DMS153 (cell line): ENCODE measurements at places on chromosomes 16 and 17.
A peak's percentile ranks its signal among the peaks of the same experiment; 100 is the strongest.

GRCh38 chr16:56551796-56552738 is 12.8 kb upstream of the MT4 start:
- DNase-seq: no peak

- DNase-seq: no peak
These were observed 411.0 kb downstream of the CPPED1 start for GRCh38 chr16:12392585-12393091.

- no peak for DNase-seq
These were observed 23.6 kb downstream of the ALOX15B start for GRCh38 chr17:8062435-8062806.

DNA sequence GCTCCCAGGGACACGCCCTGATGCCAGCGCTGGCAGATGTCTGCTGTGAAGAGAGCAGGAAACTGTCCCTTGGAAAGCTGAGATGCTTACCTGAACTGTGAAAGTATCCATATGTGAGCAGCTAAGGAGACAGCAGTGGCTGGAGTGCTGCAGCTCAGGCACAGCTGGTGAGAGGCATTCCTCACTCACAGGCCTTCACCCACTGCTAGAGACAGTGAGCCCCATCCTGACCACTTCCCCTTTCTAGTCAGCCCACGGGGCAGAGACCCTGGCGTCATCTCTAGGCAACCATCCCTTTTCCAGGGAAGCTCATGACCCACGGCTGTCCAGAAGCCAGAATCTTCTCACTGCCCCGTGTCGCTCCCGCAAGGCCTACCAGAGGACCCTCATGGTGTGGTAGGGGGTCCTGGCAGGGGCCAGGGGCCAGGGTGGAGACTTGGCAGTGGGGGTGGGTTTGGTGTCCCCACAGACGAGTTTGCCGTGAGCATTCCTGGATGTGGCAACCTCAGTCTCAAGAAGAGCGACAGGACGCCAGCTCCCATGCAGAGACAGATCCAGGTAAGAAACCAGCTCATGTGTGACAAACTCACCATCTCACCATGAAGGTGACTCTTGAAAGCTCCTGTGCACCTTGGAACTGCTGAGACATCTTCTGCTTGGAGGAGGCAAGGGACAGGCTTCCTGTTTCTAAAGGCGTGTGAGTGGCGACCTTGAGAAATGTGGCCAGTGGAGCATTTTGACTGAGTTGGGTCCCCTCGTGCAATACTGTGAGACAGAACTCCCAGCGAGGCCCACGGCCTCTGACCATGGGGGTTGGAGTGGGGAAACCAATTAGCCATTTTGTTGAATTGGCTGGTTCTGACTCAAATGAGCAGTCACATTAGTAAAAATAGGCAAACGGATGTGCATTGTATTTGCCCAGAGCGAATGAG is at the start of gene SCIMP:
Gene SCIMP (minus strand): TSS at position 216 of the 932 bp plus-strand sequence. CDS start 105 bp downstream, at position 111.
- DNase-seq: no peak

GRCh38 chr17:65441053-65441605 is 120.3 kb downstream of the AXIN2 start:
- no peak for DNase-seq

DNA sequence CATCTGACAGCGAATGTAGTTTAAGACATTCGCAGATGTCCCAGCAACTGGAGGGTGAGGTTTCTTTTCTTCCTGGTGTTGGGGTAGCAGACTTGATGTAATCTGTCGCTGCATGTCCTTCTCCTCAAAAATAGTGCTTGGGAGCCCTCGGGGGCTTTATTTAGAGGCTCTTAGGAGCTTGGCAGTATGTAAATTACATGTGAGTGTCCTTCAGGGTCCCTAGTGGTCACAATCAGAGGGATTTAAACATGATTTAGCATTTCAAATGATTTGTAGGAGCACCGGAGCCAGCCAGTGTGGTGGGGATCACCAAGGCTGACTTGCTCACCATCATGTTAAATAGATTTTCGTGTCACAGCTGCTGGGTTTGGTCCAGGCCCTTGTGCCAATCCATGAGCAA is 8.8 kb upstream of the SALL1 start:
- no peak for DNase-seq

DNA sequence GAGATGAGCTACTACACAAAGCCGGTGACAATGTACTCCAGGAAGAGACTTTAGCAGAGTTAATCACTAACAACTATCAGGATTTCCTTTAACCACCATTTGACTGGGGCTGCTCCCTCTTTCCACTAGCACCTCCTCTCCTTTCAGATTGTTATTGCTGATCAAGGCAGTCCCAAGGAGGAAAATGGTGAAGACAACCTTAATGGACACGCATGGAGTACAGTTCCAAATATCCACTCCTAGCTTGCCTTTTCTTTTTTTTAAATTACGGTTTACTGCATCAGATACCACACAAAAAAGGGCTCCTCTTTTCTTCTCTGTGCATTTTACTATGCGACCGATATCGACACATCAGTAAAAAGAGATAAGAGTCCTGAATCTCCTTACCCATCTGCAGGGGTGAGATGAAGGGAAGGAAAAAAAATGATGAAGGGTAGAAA is 30.9 kb downstream of the FAM222B start:
- DNase-seq: no peak

GRCh38 chr16:65889533-65889966 is 476.9 kb upstream of the CDH5 start:
- DNase-seq: peak; percentile 90

DNA sequence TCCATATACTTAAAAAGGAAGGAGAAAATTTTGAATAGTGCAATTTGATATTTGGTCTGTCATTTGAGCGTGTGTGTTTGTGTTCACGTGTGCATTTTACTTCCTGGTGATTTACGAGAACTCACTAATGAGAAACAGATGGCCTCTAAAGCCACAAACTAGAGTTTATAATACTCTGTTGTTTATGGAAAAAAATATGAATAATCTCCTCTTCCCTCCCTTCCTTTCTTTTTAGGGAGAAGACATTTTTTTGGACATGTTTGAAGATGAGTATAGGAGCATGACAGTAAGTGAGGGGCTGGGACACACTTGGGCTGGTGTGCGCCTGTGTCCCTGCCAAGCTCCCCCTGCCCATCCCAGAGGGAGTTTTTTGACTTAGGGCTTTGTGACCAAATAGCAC is 102.7 kb downstream of the CLEC16A start:
- DNase-seq: no peak

DNA sequence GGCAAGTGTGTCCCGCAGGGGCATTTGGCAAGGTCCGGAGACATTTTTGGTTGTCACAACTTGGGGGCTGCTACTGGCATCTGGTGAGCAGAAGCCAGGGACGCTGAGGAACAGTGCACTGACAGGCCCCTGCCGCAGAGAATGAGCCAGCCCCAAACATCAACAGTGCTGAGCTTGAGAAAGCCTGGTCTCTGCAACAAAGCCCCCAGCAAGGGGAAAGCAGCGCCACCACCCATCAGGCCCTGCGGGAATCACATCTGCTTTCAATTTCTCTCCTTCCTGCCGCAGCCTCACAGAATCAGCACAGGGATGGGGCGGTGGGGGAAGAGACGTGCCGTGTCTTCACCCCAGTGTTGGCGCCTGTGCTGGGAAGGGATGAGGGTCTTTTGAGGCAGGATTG is 14.8 kb upstream of the PRPSAP1 start:
- DNase-seq: no peak

DNA sequence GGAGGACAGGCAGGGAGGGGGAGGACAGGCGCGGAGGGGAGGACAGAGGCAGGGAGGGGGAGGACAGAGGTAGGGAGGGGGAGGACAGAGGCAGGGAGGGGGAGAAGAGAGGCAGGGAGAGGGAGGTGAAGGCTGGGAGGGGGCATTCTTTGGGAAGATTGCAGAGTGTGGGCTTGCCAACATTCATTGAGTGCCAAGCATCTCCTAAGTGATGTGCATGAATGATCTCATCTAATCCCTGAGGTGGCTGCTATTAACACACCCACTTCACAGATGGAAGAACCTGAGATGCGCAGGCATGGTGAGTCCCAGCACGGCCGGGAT is 58.3 kb downstream of the NT5M start:
- no peak for DNase-seq

GRCh38 chr17:78223765-78224164 is 7.7 kb upstream of the TMEM235 start:
- DNase-seq: no peak

DNA sequence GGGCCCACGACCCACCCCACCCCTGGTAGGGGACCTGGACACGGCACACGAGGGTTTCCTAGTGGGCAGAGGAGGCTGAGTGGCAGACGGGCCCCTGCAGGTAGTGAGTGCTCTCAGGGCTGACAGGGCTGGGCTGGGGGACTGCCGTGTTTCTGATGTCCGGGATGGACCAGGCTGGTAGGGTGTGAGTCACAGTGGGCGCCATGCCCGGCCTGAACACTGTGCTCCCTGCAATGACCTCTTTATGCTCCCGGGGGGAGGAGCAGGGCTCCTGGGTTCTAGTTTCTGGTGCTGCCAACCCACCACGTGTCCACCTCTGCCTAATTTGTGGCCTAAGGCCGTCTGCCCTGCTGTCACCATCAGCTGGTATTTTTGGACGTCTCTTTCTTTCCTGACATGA is 26.3 kb downstream of the ARHGAP23 start:
- DNase-seq: no peak

GRCh38 chr16:22813223-22813947 is 577 bp upstream of the HS3ST2 start:
- DNase-seq: no peak

GRCh38 chr16:11783319-11784037 is 13.6 kb downstream of the ZC3H7A start:
- DNase-seq: peak; percentile 9

GRCh38 chr17:31061678-31062077 is 33.1 kb upstream of the NF1 start:
- DNase-seq: no peak

DNA sequence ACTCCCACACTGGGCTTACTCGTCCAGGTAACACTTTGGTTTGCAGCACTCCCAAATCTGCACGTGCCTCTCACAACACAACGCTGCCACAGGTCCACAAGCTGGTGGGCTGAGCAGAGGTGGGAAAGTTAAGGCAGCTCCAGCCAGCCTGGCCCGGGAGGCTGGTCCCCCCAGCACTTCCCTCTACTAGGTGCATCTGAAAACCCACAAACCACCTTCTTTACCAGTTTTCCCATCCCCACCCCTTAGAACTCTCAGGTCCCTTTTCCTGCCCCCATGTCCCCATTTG is 1.4 kb upstream of the GAA start:
- DNase-seq: no peak

DNA sequence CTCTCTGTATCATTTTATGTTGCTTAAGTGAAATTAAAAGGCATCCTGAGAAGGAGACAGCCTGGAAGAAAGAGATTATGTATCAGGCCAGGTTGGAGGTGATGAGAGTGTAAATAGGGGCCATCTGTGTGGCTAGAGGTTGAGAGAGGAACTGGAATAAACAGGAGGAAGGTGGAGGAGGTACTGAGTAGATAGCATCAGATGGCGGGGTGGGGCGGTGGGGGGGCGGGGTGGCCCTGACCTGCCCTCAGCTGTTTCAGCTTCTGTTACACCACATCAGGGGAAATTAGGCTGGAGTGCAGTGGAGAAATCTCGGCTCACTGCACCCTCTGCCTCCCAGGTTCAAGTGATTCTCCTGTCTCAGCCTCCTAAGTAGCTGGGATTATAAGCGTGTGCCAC is 6.9 kb upstream of the KCNG4 start:
- no peak for DNase-seq

DNA sequence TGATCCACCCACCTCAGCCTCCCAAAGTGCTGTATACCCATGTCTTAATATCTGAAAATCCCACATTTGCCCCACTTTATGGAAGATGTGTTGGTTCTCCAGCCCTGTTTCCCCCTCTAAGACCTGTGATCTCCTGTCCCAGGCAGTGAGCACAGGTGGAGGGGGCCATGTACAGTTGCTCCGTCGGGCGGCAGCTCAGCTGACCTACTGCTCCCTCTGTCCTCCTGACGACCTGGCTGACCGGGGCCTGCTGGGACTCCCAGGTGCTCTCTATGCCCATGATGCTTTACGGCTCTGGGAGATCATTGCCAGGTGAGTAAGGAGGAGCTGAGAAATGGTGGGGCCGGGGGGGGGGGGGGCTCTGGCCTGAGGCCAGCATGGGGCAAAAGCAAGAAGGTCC is 6.7 kb upstream of the RNASEK start:
- DNase-seq: no peak

- DNase-seq: no peak
These were observed 50.8 kb upstream of the ZCCHC14 start for GRCh38 chr16:87543436-87544191.

GRCh38 chr16:19375561-19376158 is 42.0 kb upstream of the TMC5 start:
- peak; percentile 23 for DNase-seq

DNA sequence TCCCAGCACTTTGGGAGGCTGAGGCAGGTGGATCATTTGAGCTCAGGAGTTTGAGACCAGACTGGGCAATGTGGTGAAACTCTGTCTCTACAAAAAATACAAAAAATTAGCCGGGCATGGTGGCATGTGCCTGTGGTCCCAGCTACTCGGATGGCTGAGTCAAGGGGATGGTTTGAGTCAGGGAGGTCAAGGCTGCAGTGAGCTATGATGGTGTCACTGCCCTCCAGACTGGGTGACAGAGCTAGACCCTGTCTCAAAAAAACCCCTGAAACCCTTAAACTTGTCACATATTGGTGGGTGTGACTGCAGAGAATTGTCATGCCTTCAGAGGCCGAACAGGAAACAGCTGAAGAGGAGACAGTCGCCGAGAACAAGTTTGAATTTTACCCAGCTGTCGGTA is 13.4 kb downstream of the RPTOR start:
- DNase-seq: no peak

GRCh38 chr16:4303973-4304372 is 11.9 kb upstream of the GLIS2 start:
- DNase-seq: no peak

- DNase-seq: no peak
These were observed 25.2 kb downstream of the ELAC2 start for GRCh38 chr17:12992676-12993075.

DNA sequence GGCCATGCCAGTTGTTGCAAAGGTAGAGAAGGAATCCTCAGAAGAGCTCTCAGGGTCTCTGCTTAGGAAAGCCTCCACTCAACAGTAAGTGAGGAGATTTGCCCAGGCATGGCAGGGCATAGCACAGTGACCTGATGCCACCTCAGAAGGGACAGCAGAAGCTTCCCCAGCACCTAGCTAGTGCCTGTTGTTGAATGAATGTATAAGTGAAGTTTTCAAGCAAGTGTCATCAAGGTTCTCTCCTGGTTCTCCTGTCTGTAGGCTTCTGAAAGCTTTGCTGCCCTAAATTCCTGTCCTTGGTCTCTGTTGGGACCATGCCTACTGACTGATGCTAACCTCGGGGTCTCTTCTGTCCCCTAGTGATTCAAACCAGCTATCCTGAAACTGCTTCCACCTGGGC is 114.9 kb upstream of the TBX2 start:
- DNase-seq: no peak

DNA sequence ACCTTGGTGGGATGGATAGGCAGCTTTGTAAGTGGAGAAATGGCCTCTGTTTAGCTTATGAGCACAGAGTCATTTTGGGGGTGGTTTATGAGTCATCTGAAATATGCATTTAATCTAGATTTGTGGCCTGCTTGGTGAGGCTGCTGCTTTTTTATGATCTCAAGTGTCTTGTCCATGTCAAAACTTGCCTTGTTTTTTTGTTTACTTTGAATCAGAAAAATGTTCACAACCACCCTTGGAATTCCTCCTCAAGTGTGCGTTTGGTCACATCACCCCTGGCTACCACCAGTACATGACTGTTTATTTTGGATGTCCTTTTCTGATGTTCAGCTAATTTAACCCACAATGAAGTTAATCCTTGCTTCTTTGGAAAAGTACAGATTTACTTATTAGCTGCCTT is 64.6 kb downstream of the FTO start:
- DNase-seq: no peak

GRCh38 chr17:38585056-38585917 is 20.5 kb downstream of the SRCIN1 start:
- DNase-seq: no peak

- peak; percentile 14 for DNase-seq
These were observed 25.8 kb upstream of the TNFSF12 start for GRCh38 chr17:7523033-7523432.

- no peak for DNase-seq
These were observed 33.5 kb downstream of the NF1 start for GRCh38 chr17:31128241-31128640.
